ENCODE measurements at places on chromosomes 7 and 10.

DNA sequence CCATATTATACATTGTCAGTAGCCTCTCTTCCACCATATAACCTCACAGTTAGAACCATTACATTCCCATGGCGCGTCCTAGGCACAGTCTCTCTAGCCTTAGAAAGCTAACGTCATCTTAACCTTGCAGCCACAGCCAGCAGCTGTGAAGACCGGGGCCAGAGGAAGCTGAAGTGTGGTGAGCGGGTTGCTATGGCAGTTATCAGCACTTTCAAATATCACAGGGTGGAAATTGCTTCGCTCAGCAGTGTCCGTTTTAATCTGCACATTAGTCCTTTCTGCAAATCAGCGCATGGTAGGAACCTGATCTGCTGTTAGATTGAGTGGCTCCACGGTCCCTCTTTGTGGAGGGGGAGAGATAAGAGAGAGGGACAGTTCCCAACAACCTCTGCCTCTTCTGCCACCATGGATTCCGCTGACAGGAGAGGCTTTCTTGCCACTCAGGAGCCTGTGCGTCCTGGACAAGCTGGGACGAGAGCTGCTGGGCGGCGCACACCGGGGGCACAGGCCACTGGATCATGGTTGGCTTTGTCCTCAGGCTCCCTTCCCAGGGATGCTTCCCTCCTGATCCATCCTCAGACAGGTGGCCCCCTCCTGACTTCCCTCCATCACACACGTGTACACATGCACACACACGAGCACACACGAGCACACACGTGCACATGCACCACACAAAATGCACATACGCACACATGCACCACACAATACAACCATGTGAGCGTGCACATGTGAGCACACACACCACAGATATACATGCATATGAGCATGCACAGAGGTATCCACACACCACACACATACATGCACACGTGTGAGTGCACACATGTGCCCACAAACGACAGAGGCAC lies 93.8 kb downstream of the WDR37 start:
- DNase-seq = no peak

DNA sequence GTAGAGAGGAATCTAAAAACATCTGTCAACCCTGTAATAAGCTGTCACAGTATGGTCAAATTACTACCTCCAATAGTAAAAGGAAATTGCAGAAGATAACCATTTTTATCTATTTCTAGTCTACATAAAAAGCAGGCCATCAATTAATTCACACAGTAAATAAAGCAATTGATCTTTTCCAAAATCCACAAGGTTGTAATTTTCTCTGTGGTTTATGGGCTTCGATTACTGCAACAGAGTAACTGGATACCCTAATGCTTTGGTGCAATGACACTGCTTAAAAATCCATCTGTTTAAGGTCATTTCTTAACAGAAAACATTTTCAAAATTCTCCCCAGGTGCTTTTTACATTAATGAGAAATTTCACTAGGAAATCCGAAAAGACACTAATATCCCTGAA lies 23.9 kb downstream of the ESYT2 start:
- no peak for DNase-seq

DNA sequence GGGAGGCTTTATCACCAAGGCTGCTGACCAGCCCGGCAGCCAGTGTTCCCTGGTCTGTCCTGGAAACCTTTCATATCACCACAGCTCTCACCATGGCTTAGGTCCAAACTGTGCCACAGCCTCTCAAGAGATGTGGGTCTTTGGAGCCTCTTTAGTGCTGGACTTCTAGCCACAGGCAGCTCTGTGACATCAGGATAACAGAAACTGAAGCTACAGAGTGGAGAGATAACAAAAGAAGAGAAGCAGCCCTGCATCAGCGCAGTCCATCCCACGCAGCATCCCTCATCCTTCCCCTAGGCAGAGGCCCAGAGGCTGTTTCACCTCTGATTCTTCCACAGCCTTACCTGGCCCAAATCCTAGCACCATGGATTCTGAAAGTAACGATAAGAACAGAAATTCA lies 187.9 kb upstream of the KMT2E start:
- DNase-seq = no peak

- DNase-seq = no peak
These were observed 97.8 kb downstream of the HIPK2 start for GRCh38 chr7:139679731-139680594.

DNA sequence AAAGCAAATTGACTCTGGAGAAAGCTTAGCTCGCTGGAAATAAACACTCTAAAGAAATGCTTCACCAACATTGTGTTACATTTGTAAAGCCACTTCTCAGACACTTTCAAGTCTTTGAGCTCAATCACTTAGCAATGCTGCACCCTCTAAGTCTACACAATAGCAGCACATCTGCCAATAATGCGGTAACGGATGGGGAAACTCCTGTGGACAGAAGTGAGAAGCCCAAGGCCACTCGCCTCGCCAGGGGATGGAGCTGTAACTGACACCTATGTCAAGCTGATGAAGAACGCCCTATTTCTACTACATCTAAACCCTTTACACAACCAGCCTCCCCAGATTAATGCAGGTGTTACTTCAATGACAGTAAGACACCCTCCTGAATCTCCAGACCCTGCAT lies 167.7 kb downstream of the SFMBT2 start:
- DNase-seq = no peak

- no peak for DNase-seq
These were observed 78.7 kb upstream of the AGR3 start for GRCh38 chr7:16960337-16960965.

- DNase-seq = no peak
These were observed 226.5 kb downstream of the PRKG1 start for GRCh38 chr10:51300617-51301304.

- DNase-seq = no peak
These were observed 40.2 kb downstream of the ASB13 start for GRCh38 chr10:5625992-5626777.

GRCh38 chr10:78914060-78914378 lies 154.7 kb upstream of the ZMIZ1 start:
- DNase-seq = no peak

GRCh38 chr7:144885478-144885877 lies 49.6 kb upstream of the TPK1 start:
- no peak for DNase-seq

- no peak for DNase-seq
These were observed 745 bp downstream of the TCERG1L start for GRCh38 chr10:131310551-131311401.

- no peak for DNase-seq
These were observed 53.1 kb downstream of the UNCX start for GRCh38 chr7:1285556-1286301.

- no peak for DNase-seq
These were observed 20.6 kb upstream of the CHCHD3 start for GRCh38 chr7:133102276-133103060.

DNA sequence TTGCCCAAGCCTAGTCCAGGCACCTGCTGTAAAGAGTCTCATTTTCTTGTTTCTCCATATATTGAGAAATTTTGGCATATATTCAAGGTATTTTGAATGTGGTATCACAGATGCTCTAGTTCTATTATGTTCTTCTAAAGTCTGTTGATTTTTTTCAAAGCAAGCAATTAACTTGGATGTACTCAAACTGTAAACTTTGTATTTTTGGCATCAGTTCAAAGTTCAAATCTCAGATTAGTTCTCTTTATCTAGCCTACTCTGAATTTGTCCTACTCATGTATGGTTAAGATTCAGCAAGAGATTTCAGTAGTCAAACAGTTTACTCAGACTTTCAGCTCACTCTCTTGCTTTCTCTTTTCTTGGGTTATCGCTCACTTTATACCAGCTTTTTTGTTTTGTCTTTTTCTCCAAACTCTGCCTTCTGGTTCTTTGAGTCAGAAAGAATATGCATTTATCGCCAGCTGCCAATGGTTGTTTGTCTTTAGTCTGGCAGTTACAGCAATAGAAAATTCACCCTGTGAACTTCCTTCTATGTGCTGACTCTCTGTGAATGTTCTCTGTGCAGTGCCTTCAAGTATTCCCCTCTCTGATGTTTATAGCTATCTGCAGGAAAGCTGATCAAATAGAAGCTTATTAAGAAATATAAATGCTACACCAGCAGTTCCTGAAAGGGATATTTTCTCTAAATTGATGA lies 56.0 kb downstream of the ANKRD7 start:
- DNase-seq = no peak

DNA sequence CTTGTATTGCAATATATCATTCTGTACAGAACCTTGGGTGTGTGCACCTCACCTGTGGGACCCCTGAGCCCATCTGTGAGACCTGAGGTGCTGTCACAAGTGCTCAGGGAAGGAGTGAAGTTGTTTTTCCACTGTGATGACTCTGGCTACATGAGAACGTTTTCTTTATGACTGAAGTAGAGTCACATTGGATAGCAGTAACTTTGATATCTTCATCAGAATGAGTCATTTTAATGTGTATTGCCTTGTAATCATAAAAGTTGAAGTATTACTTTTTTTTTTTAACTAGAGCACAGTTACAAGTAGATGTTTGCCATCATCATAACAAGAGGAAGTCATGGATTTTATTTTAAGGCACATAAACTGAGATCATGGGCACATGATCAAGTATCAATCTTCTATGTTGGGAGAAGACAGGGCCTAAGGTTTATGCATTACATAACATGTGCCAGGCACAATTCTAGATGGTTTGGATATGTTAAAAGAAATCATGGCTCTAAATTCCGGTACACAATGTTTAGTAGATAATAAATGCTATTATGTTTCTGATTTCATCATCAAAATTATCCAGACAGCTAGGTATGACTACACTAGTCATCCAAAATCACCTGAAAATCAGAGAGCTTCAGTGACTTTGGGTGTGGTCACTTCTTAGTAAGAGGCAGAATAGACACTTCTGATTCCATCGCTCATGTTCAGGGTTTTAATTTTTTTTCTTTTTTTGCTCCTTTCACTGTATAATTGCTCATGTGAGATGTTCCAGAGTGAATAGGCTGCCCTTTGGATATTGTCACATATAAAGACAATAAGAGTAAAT lies 82.7 kb upstream of the KLF6 start:
- no peak for DNase-seq

DNA sequence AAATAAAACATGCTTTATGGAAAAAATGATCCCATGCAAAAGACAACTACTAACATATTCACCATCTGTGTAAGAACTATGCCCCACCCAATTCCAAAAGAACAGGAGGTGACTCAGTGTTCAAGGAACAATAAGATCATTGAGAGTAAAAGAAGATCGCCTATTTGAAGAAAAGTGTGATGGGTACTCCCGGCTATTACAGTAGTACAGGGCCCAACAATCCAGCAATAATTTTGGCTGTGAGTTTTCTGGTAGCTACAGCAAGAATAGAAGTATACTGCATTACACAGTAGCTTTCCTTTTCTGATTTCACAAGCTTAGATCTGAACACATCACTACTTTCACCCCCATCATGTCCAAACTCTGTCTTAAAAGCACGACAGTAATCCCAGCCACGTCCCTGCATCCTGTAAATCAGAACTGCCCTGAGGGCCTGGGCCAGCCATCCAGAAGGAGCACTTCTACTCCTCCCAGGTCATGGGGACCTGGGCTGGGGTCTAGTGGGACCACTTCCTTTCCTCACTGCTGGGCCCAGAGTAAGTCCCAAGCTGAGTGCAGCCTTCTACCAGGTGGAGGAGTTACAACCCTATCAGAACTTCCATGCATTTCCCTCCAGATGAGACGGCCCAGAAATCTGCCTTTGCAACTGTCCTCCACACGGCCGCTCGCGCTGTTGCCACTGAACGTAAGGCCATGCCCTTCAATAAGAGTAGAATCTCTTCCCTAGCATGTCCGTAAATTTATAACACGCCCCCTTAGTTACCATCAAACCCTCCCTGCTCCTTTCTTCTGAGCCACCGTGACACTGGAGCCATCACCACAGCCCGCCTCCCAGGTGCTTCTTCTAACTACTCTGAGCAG lies 7.9 kb downstream of the ESYT2 start:
- DNase-seq = no peak

- DNase-seq = no peak
These were observed 53.9 kb upstream of the NPVF start for GRCh38 chr7:25282194-25282593.

DNA sequence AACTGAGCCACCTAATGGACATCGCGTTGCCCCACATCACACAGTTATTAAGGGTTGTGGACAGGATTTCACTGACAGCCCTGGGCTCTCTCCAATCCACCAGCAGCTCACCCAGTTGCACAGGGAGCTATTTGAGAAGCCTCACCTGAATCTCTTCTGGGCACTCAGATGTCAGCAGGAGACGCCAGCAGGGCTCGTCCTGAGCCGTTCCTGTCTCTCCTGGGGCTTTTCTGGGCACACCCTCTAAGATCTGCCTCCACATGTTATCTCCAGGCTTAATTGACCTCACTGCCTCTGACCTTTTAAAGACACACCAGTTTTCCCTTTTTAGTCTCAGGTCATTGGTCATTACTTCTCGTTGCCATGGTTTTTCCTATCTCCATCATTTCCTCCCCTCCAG lies 63.0 kb downstream of the GRID1 start:
- no peak for DNase-seq

GRCh38 chr10:73247509-73248258 lies 629 bp upstream of the DNAJC9 start:
- DNase-seq = no peak

DNA sequence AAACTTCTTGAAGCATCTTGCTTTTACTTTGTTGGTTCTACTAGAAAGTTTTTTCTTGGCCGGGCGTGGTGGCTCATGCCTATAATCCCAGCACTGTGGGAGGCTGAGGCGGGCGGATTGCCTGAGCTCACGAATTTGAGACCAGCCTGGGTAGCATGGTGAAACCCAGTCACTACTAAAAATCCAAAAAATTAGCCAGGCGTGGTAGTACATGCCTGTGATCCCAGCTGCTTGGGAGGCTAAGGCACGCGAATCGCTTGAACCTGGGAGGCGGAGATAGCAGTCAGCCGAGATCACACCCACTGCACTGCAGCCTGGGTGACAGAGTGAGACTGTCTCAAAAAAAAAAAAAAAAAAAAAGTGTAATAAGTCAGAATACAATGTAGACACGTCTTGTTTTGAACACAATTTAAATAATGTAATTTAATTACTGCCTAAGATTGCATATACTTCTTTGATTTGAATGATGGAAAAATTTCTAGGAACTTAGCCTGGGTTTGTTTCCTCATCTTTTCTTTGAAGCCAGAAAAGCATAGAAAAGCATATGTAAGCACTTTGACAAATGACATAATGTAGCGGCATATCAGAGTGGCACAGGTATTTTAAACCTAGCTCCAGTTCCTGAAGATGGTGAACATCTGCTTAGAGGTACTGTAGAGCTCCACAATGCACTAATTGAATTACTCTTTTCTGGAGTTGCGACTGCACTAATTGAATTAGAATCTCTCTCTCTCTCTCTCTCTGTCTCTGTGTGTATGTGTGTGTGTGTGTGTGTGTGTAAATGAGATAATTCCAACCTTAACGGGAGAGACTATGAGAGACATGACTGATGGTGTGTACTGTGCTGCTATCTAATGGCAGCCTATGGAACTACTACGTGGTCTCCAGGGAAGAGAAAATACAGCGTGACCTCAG lies 87.8 kb downstream of the BTRC start:
- DNase-seq = no peak
